ENCODE measurements at places on chromosomes 3 and 15.

DNA sequence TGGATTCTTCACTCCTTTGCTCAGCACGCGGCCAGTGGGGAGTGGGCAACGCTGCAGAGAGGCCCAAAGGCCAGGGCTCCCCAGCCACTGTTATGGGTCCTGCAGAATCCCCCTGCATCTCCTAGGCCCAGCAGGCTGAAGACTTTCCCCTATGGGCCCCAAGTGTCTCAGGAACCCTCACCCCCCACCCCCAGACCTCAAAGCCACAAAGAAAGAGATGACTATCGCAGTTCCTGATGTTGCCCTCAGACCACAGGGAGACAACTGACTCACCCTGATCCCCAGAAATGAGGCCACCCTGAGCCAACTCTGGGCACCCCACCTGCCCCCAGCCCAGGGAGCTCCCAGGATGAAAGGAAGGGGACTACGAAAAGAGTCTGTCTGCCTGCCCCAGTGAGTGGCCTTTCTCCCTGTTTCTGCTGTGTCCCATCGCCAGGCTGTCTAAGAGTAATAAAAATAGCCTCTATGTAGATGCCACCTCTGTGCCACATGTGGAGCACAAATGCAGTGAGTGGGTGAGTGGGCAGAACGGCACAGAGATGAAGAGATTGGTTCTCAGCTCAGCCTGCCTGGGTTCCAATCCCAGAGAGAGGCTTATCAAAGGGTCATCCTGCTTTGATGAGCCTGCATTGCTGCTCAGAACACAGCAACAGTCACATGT lies 283.0 kb downstream of the UACA start:
- no peak for DNase-seq

GRCh38 chr3:99620976-99621375 lies 17.4 kb upstream of the COL8A1 start:
- no peak for DNase-seq

DNA sequence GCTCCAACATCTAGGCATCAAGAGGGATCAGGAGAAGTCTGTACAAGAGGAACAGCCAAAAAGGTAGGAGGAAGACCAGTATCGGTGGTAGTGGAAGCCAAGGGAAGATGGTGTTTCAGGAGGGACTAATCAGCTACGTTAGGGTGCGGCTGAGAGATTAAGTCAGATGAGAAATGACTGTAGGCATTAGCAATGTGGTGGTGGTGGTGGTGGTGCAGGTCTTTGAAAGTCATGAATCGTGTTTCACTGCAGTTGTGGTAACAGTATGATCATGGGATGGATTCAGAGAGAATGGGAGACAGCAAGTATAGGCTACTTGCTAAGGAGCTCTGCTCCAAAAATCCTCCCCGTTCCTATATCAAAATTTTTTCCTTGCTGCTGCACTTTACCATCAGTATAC lies 35.5 kb downstream of the ASTE1 start:
- DNase-seq, result no peak

DNA sequence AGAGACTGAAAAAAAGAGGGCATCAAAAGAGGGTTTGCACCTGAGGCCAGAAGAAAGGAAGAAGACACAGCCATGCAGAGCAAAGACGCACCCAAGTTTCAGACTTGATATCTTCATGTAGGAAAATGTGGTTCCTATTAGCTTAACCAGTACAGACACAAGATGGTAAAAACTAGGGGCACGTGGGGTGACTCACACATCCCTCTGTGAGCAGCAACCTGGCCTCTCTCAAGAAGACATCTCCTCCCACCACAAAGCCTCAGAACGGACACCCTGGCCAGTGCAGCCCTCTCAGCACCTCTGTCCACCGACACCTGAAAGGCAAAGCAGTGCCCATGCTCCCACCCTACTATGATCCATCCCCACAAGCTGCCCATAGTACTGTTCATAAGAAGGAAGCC lies 33.3 kb downstream of the GLB1 start:
- no peak for DNase-seq

- DNase-seq, result no peak
Observed at GRCh38 chr3:155870945-155871745, 695 bp downstream of the GMPS start.

- DNase-seq, result no peak
Observed at GRCh38 chr3:117160176-117160575, 450.6 kb downstream of the TUSC7 start.

GRCh38 chr3:45691842-45692241 lies 2.6 kb downstream of the SACM1L start:
- DNase-seq, result no peak

DNA sequence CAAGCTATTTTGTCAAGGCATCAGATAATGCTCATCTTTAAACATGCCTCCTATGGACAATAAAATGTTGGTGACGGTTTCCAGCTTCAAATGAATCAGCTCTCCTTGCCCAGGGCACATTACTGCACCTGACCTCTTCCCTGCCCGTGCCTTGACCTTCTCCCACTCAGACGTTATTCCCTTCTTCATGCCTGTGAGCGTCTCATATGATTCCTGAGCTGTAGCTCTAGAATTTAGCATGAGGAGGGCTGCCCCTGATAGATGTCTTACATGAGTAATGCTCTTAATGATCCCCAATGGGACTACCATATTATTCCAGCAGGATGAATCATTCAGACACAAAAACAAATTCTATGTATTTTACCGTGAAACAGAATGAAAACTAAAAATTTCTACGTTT lies 762.7 kb downstream of the ROBO1 start:
- DNase-seq, result no peak

DNA sequence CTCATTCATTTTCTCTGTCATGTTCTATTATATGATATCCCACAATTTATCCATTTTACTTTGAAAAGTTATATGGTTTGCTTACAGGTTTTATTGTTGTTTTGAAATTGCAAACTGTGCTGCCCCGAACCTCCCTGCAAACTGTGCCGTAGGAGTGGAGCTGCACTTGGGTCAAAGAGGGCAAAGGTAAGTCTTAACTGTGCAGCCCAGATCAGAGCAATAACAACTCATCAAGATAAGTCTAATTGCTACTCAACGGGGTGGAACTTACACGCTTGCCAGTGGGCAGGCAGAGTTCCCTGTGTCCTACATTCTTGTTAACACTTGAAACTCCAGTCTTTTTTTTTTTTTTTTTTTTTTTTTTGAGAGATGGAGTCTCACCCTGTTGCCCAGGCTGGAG lies 33.2 kb downstream of the ZDHHC19 start:
- DNase-seq, result no peak

GRCh38 chr3:43000387-43000786 lies 21.3 kb downstream of the GASK1A start:
- no peak for DNase-seq

Measured in NCI-H2029 treated with DMSO at 0.1 percent for 48 hours (cell line).